ENCODE measurements at places on chromosomes 7 and 10. TPM values are rescaled to one million over a fixed set of nuclear protein-coding genes. Genes with fewer than 3 reads are reported as not detected.

- DNase-seq, result no peak
Observed at GRCh38 chr10:131668903-131669302, 231.9 kb upstream of the PPP2R2D start.

GRCh38 chr10:36451391-36451970, 673.9 kb upstream of the ANKRD30A start:
- DNase-seq, result no peak

- DNase-seq, result no peak
Observed at GRCh38 chr7:139341776-139342226, 664 bp downstream of the FMC1 start.

- DNase-seq, result no peak
Observed at GRCh38 chr7:36472141-36472729, 82.6 kb downstream of the ANLN start.

TCTN3 gene
- total RNA-seq, result 74.6 TPM

RBM20 gene
- total RNA-seq, result 1.0 TPM

All from SK-MEL-5 (cell line).